AG10803 (cell line): ENCODE measurements at places on chromosomes 13 and 19.

GRCh38 chr13:45082964-45083363 lies 37.3 kb upstream of the GTF2F2 start:
- peak; percentile 91 for DNase-seq

DNA sequence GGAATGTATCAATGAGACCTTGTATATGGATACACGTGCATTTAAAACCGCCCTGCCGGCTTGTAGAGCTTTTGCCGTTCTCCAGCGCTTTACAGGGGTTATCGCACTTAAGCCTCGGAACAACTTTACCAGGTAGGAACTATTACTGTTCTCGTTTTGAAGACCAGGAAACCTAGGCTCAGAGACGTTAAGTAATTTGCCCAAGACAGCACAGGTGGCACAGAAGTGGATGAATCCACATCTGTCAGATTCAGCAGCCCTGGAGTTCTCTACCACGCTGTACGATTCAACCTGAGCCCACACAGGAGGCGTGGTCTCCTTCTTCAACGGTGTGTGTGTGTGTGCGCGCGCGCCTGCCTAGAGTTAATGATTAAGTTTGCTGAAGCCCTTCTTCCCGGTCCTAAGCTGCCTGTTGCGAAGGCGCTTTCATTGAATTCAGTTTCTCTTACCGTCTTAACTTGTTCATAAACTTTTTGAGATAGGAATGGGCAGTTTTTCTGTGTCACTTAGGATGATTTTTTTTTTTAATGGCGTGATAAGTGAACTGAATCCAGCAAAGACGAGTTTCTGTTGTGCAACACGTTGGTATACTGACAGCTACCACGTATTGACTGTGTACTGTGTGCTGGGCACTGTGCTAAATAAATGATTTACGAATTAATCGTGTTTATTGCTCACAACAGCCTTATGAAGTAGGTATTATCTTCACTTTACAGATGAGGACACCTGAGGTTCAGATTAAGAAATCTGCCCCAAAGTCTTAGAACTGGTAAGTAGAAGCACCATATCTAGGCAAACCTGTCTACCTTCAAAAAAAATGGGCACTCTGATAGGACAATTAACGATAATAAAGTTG lies 67.4 kb downstream of the KCNRG start:
- peak; percentile 64 for DNase-seq

GRCh38 chr13:106299621-106300020 lies 235.8 kb downstream of the EFNB2 start:
- DNase-seq = no peak

DNA sequence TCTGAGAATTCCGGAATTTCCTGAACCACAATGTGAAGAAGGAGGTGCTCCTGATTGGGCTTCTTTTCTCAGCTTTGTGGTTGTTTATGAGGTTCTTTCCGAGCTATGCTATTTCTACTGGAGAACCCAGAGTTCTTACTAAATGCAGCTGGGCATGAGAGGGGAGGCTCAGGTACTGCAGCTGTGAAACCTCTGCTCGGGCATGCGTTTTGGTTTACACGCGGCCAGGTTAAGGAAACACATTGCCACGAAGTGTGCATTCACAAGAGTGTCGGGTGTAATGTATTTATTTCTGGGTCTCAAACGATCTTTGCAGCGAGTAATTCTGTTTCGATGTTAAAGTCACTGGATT lies 661 bp upstream of the MIR17HG start:
- DNase-seq = no peak

GRCh38 chr13:113664751-113665596 lies 2.0 kb upstream of the GRK1 start:
- DNase-seq = no peak

DNA sequence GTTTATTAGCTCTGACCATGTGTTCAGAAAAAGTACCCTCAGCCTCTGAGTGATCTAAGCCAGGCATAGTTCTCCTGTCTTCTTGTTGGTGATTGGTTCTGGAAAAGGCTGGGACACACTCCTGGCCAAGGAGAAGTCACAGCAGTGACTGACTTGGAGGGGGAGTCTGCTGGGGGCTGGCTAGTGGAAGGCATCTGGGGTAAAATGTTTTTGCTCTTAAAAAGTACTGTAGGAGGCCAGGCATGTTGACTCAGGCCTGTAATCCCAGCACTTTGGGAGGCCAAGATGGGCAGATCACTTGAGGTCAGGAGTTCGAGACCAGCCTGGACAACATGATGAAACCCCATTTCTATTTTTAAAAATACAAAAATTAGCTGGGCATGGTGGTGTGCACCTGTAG lies 21.7 kb downstream of the FAM187B start:
- no peak for DNase-seq
